ENCODE measurements at places on chromosomes 12 and 14. TPM values are rescaled to one million over a fixed set of nuclear protein-coding genes. Genes with fewer than 3 reads are reported as not detected.

GRCh38 chr14:74333909-74334308, 14.4 kb upstream of the VRTN start:
- no peak for DNase-seq

The TROAP gene
- 71.4 TPM for total RNA-seq

DNA sequence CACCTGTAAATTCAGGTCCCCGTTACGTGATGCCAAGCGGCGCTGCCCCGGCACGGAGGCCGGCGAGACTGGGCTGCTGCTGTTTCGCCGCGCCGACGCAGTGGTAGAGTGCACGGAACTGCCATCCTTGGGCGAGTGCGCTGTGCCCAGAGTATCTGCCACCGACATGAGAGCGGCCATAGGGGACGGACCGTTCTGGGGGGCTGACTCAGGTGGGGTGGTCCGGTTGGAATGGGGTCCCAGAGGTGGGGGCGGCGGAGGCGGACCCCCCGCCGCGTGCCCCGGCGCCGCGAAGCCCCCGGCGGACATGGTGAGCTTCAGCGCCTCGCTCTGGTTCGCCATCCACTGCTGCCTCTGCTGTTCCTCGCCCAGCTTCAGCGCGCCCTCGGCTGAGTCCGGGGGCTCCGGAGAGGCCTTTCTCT, 2.8 kb downstream of the IRF2BPL start:
- DNase-seq: no peak

The KRT5 gene
- not detected for total RNA-seq

The HOTAIR gene
- total RNA-seq: 6.8 TPM

GRCh38 chr12:16300122-16300521, 22.6 kb upstream of the SLC15A5 start:
- DNase-seq: no peak

- DNase-seq: no peak
Observed at GRCh38 chr14:85295318-85295717, 234.6 kb upstream of the FLRT2 start.

- DNase-seq: no peak
Observed at GRCh38 chr12:110251381-110251780, 29.7 kb upstream of the ATP2A2 start.

DNA sequence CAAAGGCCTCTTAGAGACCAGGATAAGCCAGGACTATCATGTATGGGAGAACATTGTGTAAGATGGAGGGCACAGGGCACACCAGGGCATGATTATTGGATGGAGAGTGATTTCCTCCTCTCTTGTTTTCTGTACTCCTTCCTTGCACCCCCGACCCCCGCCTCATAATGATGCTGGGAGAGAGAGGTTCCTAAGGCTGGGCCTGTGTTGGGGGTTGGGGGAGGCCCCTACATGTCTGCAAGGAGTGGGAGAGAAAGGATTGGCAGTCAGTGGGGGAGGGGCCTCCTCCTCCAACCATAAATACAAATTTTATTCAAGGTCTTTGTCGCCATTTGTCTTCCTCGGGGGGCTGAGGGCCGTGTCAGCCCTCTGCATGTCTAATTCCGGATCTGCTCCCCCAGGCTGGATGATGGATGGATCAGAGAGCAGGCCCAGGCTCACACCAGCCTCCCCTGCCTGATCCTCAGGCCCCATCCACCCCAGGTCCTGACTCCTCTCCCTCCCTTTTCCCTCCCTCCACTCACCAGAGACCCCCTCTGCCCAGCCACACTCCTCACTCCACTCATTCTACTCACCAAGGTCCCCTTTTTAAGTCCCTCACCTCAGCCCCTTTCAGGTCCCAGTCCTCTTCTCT, 2.0 kb upstream of the C1QL4 start:
- no peak for DNase-seq

The GLS2 gene
- 6.9 TPM for total RNA-seq

DNA sequence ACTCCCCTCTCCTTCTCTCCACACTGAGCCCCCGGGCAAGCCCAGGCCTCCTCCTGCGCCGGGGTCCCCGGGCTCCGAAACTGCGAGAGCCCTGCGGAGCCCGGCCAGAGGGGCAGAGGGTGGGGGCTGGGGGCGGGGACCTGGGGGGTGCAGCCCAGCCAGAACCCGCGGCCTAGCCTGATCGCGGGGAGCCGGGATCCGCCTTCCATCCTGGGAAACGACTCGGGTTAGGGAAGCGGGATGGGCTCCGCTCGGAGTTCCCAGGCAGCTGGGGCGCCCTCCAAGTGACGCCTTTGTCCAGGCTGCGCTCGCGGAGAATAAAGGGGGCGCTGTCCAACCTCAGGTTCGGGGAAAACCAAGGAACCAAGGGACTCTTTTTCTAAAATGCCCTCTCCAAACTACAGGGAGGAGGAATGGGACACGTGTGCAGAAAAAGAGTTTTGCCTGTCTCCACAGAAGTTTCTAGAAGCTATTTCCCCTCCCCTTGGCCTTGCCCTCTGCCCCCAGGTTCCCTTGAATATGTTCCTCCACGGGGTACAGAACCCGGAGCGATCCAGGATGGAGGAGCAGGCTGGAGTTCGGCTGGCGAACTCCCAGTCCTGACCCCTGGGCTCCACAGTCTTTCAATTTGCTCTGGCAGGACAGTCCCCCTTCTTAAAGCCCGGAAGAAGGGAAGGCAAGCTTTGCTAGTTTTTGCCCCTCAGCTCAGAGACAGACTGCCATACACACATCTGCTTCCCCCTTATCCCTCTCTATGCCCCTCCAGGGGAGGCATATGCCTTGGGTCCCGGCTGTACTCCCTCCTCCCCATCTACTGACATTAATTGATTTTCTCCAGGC, 13.9 kb downstream of the NKX2-1 start:
- no peak for DNase-seq

The CCDC177 gene
- not detected for total RNA-seq

GRCh38 chr12:131752451-131752850, 41.6 kb downstream of the SFSWAP start:
- no peak for DNase-seq

- DNase-seq: no peak
Observed at GRCh38 chr14:97705976-97706375, 908.8 kb downstream of the VRK1 start.

- no peak for DNase-seq
Observed at GRCh38 chr12:68806488-68807237, 1.3 kb upstream of the MDM2 start.

GRCh38 chr12:45591635-45592034, 137.9 kb upstream of the ARID2 start:
- no peak for DNase-seq

The LRP1-AS gene
- not detected for total RNA-seq

DNA sequence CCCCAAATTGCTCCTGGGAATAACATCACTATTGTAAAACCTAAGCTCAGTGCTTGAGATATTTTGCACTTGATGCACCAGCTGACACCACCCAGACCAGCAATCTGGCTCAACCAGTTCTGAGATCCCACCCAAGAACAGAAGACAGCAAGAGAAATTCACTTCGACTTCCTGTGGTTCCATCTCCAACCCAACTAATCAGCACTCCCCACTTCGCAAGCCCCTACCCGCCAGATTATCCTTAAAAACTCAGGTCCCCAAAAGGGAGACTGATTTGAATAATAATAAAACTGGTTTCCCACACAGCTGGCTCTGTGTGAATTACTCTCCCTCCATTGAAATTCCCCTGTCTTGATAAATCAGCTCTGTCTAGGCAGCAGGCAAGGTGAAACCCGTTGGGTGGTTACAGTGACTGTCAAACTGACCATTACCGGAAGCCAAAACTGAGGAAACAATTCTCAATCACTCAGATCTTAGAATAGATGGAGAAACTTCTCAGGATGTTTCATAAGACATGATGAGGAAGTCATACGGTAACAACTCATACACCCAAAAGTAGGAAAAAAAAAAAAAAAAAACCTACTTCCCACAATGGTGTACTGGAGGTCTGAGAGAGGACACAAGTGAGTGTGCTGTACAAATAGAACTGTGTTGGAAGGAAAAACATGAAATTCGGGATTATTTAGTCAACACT, 92.4 kb downstream of the TMTC1 start:
- DNase-seq: peak; percentile 76

- peak; percentile 45 for DNase-seq
Observed at GRCh38 chr14:70257526-70257925, 68.8 kb upstream of the SLC8A3 start.

The FAM186B gene
- total RNA-seq: 0.23 TPM

DNA sequence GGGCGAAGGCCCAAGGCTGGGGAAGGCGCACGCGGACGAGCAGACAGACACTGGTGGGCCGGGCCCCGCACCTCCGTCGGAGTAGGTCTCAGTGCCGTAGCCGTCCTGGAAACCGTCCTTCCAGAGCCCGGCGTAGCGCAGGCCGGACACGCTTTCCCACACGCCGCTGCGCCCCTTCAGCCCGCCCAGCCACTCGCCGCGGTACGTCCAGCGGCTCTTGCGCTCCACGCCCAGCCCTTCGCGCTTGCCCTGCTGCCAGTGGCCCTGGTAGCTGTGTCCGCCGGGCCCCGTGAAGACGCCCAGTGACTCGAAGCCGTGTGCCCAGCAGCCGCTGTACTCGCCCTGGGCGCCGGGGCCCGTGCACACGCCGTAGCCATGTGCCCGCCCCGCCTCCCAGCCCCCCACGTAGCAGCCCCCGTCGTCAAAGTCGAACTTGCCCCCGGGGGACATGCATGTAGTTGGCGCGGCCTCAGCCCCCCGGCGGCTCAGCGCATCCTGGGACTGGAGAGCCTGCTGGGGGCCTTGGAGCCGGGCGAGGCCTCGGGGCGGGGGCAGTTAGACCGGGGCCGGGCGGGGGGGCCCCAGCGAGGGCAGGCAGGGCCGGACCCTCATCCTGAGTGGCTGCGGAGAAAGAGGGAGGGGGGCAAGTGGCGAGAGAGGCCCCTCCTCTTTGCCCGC, 1.4 kb downstream of the JPH4 start:
- DNase-seq: no peak

The PLEKHG7 gene
- 0.13 TPM for total RNA-seq

- no peak for DNase-seq
Observed at GRCh38 chr12:131897276-131897675, 2.9 kb downstream of the ULK1 start.

DNA sequence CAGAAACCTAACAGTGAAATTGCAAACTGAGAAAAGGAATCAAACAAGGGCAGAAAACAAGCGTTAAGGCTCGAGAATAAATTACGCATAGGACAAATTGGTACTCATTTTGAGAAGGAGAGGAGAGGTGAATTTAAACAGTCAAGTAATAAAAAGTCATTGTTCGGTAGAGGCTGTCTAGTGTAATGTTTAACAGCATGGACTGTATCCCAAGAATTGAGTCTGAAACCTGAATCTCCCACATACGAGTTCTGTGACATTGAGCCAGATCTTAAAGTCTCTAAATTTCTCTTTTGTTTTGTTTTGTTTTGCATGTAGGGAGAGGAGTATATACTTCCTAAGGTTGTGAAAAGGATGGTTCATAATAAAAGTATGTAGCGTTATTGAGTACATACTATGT, 216.5 kb upstream of the BTG1 start:
- no peak for DNase-seq

GRCh38 chr12:52796839-52797528, 1.1 kb upstream of the KRT3 start:
- DNase-seq: no peak

- peak; percentile 49 for DNase-seq
Observed at GRCh38 chr14:30656190-30656632, 34.1 kb downstream of the SCFD1 start.

DNA sequence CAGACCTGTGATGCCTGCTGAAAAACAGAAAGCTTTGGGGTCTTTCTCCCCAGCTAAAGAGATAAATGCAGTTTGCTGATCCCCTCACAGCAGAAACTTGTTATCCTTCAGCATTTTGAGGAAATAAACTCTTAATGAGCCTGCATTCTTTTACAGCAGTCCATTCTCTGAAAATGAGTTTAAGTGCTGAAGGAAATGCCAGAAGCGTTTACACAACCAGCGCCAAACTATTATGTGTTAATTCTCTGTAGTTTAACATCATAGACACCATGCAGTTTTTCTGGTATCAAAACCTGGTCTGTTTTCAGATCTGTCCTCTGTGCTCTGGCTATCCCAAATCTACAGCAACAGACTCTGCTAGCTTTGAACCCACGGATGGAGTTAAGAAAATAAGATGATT, 291.3 kb downstream of the NPAS3 start:
- DNase-seq: no peak

- no peak for DNase-seq
Observed at GRCh38 chr12:68617160-68617926, 6.6 kb downstream of the RAP1B start.

GRCh38 chr12:44285321-44285960, 449.6 kb downstream of the TMEM117 start:
- DNase-seq: no peak

DNA sequence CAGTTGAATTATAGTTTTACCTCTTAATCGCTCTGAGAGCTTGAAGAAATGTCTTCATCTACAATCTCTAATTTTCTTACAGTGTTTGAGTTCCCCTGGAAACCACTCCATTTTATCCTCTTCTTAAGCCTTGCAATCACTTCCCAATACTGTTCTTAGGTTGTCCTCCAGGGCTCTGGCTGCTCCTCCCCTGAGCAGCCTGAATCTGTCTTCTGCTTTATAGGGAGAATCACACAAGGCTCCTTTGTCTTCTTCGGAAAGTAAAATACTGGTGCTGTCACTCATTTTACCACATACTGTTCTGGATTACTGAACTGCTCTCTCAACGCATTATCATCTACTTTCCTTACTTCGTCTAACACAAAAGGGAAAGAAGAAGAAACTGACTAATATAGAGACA, 133.7 kb downstream of the MDGA2 start:
- no peak for DNase-seq

- DNase-seq: peak; percentile 58
Observed at GRCh38 chr12:12008931-12009611, 61.7 kb upstream of the BCL2L14 start.

The CCDC175 gene
- total RNA-seq: 0.34 TPM
